CD14-positive monocyte (primary cell): ENCODE measurements at places on chromosomes 16 and 17. TPM values are rescaled to one million over a fixed set of nuclear protein-coding genes. Genes with fewer than 3 reads are reported as not detected.
A peak's percentile ranks its signal among the peaks of the same experiment; 100 is the strongest.

GRCh38 chr16:86222547-86222946, 287.8 kb upstream of the FOXF1 start:
- DNase-seq, result no peak

- no peak for DNase-seq
Observed at GRCh38 chr17:30969989-30970830, 629 bp upstream of the RNF135 start.

- DNase-seq, result peak; percentile 6
Observed at GRCh38 chr16:6957681-6958080, 375.0 kb upstream of the RBFOX1 start.

GRCh38 chr16:1972490-1972877, 631 bp downstream of the TBL3 start:
- no peak for DNase-seq

GRCh38 chr17:10799407-10799806, 4.5 kb downstream of the TMEM238L start:
- no peak for DNase-seq

DNA sequence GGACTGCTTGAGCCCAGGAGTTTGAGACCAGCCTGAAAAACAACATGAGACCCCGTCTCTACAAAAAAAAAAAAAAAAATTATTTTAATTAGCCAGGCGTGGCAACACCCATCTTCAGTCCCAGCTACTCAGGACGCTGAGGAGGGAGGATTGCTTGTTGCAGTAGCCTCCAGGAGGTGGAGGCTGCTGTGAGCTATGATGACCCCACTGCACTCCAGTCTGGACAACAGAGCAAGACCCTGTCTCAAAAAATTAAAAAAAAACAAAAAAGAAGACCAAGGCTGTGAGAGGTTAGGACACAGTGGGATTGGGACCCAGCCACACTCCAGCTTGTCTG, 1.3 kb upstream of the SNAI3 start:
- DNase-seq, result no peak

GRCh38 chr17:42309986-42310786, 21.9 kb downstream of the STAT5A start:
- no peak for DNase-seq

DNA sequence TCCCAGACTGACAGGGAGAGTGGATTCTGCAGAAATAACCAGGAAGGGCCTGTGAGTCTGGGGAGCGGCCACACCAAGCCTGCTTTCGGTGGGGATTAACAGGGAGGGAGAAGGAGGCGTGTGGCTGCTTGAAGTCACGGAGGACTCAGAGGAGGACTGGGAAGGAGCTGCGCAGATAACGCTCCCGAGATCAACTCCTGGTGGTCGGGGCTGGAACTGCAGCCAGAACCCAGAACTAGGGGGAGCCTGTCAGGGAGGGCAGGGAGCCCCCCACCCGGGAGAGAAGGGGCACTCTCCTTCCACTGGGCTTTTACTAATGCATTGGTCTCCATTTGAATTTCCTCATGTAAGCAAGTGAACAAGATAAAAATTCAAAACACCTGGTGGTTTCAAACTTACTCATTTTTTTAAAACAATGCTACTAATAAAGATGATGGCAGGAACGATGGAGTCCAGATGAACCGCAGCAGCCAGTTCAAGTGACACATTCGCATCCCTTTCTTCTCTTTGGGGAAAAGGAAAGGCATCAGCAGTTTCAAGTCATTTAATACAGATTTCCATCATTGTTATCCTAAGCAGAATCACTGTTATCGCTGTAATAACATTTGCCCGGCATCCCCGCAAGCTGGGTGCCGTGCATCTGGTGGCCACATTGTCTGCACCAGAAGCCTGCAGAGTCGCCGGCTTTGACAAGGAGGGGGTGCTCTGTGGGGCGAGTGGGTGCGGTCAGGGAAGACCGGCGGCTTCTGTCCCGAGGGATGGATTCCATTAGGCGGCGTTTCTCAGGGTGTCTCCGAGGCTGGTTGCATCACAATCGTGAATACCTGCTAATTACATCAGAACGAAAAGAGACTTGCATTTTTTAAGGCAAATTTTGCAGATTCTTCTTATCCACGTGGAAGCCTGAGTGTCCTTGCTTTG, 183.0 kb downstream of the FOXL1 start:
- no peak for DNase-seq

- DNase-seq, result no peak
Observed at GRCh38 chr17:60049936-60050335, 28.8 kb downstream of the HEATR6 start.

GRCh38 chr16:82108774-82109173, 61.2 kb downstream of the MPHOSPH6 start:
- peak; percentile 48 for DNase-seq

DNA sequence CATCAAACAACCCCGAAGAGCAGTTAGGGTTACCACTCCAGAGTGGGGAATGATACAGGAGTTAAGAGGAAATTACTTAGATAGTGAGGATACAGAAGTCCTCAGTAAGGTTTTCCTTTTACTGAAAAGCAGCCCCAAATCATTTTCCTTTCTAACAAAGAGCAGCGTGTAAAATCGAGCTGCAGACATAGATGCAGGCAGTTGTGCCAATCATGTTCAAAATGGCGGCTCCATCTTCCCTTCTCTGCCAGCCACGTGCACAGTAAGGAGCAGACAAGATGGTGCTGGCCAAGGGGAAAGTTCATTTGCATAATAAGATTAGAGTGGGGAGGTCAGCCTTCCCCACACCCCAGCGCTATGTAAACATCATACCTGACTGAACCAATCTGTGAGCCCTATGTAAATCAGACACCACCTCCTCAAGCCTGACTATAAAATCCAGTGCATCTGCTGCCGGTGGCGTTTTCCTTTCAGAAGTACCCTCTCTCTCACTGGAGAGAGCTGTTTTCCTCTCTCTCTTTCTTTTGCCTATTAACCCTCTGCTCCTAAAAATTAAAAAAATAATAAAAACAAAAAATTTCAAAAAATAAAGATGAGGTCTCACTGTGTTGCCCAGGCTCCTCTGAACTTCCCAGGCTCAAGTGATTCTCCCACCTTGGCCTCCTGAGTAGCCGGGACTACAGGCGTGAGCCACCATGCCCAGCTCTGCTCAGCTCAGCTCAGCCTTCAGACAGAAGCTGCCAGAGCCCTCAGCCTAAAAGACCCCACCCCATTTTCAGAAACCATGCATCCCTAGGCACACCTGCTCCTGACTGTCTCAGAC, 2.6 kb upstream of the SRL start:
- DNase-seq, result no peak

GRCh38 chr16:27879601-27880247, 183.8 kb downstream of the GSG1L start:
- no peak for DNase-seq

DNA sequence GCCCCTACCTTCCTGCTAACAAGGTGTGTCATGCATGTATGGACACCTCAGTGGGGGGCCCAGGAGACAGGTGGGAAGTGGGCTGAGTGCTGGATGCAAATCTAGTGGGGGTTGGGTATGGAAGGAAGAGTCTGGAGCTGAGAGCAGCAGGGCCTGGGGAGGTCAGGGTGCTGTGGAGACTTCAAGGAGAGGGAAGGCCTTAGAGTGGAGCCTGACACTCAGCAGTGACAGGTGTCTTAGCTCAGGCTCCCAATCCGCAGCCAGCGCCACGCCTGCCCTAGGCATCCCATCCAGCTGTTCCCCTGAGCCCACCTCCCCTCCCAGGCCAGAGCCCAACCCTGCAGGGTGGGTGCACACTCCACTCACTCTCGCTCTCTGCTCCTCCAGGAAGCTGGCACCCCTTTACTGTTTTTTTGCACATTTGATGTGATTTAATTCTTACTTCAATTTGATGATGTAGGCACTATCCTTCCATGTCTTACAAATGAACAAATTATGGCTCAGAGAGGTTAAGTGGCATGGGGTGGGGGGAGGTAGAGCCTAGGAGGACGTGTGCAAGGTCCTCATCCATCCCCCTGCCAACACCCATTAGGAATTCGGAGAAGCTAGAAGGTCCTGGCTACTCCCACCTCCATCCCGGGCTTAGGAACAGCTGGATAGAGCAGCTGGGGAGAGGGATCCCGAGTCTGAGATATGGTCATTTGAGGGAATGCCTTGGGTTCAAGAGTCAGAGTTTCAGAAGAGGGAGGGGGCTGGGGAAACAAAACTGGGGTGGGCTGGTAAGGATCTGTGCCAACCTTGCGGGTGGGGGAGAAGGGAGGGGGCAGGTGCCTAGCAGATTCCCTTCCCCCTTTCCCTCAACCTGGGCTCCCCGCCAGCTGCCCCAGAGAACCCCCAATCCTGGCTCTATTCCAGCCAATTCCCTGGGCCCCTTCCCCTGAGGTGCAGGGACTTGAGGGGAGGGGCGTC, 2.1 kb downstream of the FAM171A2 start:
- DNase-seq, result no peak

DNA sequence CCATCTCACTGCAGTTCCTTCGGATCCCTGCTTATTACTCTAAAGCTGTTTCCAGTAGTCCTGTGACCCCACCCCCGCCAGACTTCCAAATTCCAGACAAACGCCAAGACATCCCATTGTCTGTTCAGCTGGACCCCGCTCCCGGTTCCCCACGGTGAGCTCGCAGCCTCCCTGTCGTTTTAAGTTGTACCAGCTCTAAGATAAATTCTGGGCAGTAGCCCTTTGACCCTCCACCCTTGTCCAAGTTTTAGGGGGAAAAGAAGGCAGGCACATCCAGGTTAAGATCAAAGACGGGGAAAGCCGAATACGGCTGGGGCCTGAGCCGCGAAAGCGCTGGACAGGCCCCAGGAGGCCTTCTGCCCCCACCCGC, 589 bp downstream of the ARL6IP1 start:
- no peak for DNase-seq

DNA sequence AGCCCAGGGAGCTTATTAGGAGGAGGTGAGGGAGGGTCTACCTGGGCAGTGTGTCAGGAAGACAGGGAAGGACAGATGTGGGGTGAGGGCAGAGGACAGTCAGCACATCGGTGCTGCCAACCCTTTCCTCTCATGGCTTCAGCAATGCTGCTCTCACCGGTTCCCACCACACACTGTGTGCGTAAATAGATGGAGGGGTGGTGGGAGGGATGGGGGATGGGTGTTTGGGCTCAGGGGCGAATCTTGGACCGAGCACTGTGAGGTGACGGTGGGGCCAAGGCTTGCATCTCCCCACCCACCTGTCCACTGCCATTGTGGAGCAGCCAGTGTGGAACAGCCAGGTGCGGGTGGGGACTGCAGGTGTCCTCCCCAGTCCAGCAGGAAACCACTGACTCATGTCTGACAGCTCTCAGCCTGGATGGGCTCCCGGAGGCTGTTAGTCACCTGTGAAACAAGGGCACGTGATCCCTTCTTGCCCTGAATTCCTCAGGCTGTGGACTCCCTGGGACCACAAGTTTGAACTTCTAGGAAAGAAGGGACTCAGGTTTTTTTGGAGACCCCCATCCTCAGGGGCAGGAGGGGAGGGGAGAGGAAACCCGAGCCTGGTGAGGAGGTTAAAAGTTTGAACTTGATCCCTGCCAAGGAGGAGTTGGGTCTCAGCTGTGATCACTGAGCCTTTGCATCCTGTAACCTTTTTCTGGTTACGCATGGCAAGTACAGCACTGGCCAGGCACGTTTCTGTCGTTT, 42.7 kb upstream of the SMPD3 start:
- DNase-seq, result no peak

- DNase-seq, result no peak
Observed at GRCh38 chr16:81707411-81708265, 71.5 kb upstream of the PLCG2 start.

DNA sequence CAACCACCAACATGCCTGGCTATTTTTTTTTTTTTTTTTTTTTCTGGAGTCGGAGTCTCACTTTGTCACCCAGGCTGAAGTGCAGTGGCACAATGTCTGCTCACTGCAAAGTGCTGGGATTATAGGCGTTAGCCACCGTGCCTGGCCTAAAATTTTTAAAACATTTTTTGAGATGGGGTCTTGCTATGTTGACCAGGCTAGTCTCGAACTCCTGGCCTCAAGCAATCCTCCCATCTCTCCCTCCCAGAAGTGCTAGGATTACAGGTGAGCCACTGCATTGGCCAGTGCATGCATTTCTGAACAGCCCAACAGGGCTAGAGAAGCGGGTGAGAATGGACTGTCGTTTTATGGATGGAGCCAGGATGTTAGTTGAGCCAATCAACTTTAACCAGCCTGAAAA, 72.4 kb downstream of the ERCC4 start:
- DNase-seq, result no peak

DNA sequence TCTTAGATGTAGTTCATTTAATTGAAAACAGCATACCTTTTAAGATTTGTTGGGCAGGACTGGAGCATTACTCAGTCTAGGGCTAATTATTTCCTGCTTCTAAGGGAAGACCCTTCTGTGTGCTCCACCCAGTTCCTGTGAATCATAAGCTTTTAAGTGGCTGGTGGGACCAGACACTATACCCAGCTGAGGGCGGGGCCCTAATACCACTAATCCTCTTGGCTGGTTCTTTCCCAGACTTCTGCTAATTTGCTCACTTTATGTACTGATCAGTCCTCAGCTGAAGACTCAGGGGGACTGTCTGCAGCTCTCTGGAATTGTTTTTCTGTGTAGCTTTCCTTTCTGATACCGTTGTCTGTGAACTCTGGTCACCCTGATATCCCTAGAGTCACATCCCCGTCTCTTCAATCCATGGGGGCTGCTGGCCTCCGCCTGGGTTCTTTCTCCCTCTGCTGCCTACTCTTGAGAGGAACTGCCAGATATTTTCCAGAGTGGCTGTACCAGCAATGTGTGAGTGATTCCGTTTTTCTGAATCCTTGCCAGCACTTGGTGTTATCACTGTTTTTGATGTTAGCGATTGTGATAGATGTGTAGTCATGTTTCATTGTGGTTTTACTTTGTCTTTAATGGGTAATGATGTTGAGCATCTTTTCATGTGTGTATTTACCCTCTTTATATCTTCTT, 35.1 kb downstream of the MFSD11 start:
- peak; percentile 69 for DNase-seq

- DNase-seq, result no peak
Observed at GRCh38 chr16:81912395-81912794, 98.9 kb downstream of the SDR42E1 start.

DNA sequence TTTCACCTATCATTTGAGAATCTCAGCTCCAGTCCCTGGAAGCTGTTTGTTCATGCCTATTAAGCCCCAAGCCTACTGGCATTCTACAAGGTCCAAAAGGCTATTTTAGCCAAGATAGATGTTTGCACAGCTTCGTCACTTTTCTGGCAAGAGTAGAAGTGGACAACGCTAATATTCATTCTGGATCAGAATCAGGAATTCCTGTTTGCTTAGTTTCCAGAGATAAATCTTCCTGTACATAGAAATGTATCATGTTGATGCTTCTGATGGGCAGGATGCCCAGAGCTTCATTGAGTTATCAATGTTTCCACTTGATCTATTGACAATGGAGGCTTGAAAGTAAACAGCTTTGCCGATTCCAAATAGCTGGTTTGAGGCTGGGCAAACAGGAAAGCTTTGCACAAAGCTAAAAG, 260.7 kb upstream of the CA10 start:
- DNase-seq, result no peak

GRCh38 chr16:4505356-4506147, 29.4 kb downstream of the HMOX2 start:
- DNase-seq, result peak; percentile 82

GRCh38 chr17:64270885-64271284, 7.8 kb upstream of the TEX2 start:
- no peak for DNase-seq

- peak; percentile 1 for DNase-seq
Observed at GRCh38 chr16:55257966-55258613, 65.9 kb upstream of the IRX6 start.

DPEP2 gene
- 235 and 286 TPM in 2 replicates for polyA plus RNA-seq

HS3ST2 gene
- polyA plus RNA-seq, result not detected in 2 replicates

MYL11 gene
- polyA plus RNA-seq, result 6.0 TPM in 1 of 2 replicates, not detected in the other

TXNDC17 gene
- 319 TPM for polyA plus RNA-seq

SPATA22 gene
- not detected for polyA plus RNA-seq

CCDC200 gene
- polyA plus RNA-seq, result not detected
